ENCODE measurements at places on chromosomes 2 and 18.

- no peak for DNase-seq
These were observed 694.7 kb downstream of the ARHGAP15 start for GRCh38 chr2:143823876-143824275.

- no peak for DNase-seq
These were observed 217.9 kb downstream of the VAPA start for GRCh38 chr18:10131460-10132395.

DNA sequence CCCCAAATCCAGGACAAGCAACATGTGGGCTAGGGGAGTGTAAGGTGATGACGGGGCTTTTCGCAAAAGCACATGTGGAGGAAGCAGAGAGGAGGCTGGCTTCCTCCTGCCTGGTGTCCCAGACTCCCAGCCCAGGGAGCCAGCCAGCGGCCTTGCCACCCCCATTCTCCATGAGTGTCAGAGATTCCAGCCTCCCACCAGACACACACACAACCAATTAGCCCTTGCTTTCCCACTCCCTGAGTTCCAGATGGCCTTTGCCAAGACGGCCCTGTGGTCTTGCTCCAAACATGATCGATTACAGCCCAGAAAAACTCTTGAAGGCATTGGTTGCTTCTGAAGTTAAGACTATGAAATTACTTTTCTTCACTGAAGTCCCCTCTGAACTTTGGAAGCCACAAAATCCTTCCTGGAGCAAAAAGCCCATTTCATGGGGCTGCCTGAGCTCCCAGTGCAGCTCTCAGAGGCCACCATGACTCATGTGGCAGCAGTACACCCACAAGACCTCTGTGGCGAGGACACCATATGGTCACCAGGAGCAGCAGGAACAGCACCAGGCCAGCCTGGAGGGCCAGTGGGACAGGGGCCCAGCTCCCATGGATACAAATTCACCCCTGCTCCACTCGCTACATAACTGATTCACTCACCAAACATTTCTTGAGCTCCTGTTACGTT lies 69.1 kb upstream of the PID1 start:
- no peak for DNase-seq

- DNase-seq: no peak
These were observed 158.0 kb downstream of the EN1 start for GRCh38 chr2:118689456-118689855.
